ENCODE measurements at places on chromosomes 1 and 21.

DNA sequence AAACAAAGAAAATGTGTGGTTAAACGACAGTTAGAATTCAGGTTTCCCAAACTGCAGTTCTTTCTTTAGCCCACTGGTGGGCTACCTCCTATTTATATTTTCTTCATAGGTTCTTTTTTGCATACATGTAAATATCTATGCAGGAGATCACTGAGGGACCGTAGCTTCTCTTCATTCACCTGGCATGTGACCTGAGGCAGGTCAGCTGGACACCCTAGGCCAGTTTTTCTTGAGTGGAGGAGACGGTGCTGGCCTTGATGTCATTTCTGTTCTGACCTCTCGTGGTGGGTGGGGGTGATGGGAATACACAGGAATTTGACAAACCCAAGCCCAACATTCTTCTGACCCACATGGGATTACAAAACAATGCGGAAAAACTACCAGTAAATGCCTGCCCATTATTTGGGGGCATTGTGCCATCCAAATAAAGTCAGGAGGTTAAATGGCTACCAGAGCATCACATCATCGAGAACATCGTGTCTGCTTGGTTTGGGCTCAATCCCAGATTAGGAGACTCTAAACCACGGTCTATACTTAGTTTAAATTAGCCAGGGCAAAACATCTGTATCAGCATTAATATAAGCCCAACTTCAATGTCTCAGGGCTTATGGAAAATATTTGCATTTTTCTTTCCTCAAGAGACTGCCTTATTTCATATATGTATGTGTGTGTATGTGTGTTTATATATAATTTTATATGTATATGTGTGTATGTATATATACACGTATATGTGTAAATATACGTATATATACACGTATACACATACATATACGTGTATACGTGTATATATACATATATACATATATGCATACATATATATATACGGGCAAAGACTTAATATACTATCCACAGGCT lies 7.4 kb upstream of the IRF2BP2 start:
- no peak for DNase-seq

GRCh38 chr1:24795236-24795635 lies 50.0 kb downstream of the CLIC4 start:
- no peak for DNase-seq

DNA sequence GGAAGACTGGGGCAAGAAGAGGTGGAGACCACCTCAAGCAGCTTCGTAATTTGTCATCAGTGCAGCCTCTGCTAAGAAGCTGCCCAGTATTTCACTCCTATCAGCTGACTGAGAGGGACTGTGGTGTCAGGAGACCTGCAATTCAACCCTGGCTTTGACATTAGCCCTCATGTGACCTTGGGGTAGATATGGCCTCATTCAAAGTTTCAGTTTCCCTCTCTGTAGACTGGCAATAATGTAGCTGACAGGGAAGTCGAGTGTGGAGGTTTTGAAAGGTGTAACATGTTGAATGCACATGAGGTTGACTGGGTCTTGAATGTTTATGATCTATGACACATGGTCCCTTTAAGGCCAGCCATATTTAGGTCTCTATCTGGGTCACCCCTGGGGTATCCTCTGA lies 2.2 kb upstream of the SPRR4 start:
- no peak for DNase-seq

DNA sequence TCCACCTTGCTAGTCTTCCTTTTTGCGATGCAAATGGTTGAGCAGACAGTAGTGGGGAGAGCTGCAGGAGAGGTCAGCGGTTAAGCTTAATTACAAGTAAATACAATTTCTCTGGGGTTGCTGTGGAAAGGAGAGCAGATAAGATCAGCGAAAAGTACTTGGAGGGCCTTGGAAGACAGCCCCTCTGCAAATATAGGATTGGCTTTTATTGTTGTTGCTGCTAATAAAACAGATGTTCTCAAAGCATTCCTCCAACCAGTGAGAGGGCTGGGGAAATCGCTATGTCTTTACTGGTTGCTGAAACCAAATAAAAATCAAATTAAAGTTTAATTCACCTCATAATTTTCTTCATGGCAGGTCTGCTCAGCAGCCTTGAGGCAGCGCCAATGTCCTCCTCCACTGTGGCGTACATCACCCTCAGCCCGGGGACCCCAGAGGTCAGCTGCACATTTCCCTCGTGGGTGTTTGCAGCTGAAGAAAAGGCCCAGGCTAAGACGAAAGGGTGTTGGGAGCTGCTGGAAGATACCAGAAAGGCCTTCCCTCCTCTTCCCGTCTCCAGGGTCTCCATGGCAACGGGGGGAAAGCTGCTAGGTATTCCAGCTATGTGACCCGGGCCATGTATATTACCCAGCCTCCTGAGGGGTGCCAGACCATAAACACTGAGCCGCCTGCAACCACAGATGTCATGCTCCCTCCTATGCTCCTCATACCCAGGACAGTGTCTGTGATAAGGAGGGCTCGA lies 54.6 kb upstream of the POU2F1 start:
- peak; percentile 25 for DNase-seq

DNA sequence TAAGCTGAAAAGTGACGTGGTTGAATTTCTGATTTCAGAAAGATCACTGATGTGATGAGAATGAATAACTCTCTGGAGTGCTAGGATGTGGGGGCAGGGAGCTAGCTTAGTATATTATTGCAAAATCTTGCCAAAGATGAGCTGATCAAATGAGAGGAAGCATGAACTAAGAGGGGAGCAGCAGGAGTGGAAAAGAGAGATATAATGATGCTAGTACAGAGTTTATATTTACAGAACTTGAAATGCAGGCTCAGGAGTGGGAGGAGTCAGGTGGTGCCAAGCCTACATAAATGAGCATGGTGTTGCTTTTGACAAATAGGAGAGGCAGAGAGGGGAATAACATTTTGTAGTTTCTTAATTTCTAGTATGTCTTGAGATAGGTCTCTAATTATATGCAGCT lies 38.1 kb upstream of the NBL1 start:
- DNase-seq: no peak

DNA sequence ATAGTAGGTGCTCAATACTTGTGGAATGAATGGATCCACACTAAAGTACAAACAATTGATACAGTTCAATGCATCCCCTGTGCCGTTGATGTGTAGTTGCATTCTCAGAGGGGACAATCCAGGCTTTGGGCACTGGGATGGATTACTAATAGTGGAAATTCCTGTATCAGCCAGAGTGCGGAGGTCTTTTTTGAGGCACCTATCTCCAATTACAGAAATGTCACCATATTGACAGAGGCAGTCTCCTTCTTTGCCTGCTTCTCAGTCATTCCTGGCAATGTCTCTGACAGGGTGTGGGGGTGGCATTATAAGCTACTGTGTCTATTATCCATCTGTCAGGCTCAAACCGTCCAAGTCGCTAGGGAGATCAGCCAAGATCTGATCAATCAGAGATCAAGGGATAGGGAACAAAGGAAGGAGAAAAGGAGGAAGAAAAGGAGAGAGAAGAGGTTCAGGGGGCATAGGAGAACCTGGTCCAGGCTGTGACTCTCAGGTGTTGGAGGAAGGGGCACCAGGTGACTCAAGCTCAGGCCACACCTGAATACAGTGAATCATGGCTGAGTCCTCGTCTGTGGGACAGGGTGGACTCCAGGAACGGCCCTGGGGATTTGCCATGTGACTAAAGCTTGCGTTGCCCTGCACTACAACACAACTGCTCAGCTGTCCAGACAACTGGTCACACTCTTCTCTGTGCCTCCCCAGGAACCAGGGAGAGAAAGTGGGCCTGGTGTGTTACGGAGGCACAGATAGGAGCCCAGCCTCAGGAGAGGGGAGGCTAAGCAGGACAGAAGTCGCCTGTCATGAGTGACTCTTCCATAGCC lies 3.4 kb upstream of the LAMB3 start:
- no peak for DNase-seq

GRCh38 chr1:228045871-228046270 lies 36.6 kb upstream of the ARF1 start:
- DNase-seq: no peak

DNA sequence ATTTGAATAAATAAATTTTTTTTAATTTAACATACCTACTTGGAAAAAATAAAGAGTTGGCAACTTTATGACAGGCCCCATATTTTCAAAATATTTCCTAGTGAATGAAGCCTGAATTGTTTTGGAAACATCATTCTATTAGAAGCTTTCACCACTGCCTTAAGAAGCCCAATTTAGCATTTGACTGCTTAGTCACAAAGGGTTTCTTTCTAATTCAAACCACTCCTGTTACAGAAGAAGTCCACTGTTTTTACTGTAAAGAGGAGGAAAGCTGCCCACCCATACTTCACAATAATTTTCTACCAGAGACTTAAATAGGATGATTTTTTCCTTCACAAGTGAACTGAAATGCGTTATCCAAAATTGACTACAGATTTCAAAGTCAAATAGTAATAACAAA lies 534.6 kb upstream of the PTBP2 start:
- DNase-seq: no peak

DNA sequence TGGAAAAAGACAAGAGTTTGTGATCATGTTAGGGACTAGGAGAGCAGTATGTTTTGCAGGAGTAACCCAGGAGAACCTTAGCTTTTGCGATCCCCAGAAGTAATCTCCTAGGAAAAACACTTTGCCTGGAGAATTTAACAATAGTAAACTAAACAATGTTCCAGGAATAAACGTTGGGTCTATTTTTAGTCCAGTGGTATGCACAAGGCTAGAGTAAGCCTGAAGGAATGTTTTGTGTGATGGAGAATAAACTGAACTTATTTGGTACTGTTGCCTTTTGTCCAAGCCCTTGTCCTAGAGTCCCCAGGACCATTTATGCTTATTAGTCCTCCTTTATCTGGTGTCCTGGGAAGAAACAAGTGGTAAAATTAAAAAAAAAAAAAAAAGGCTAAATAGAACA lies 28.7 kb upstream of the RGS5 start:
- DNase-seq: no peak

- DNase-seq: no peak
These were observed 15.1 kb downstream of the THEMIS2 start for GRCh38 chr1:27887215-27888021.

DNA sequence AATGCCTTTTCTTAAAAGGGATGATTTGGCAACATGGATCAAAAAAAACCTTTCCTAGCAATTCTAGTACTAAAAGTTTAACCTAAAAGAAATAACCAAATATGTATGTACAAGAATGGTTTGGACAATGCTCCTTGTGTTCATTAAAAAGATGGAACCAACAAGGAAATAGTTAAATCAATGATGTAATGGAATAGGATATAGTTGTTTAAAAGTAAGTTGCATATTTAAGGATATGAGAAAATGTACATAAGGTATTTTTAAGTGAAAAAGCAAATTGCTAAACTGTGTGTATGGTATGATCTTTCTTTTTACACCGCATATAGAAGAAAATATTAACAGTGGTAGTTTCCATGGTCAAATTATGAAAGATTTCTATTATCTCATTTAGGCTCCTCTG lies 12.1 kb downstream of the SLC30A10 start:
- DNase-seq: no peak

GRCh38 chr1:43802356-43802980 lies 95.1 kb downstream of the ST3GAL3 start:
- DNase-seq: no peak

DNA sequence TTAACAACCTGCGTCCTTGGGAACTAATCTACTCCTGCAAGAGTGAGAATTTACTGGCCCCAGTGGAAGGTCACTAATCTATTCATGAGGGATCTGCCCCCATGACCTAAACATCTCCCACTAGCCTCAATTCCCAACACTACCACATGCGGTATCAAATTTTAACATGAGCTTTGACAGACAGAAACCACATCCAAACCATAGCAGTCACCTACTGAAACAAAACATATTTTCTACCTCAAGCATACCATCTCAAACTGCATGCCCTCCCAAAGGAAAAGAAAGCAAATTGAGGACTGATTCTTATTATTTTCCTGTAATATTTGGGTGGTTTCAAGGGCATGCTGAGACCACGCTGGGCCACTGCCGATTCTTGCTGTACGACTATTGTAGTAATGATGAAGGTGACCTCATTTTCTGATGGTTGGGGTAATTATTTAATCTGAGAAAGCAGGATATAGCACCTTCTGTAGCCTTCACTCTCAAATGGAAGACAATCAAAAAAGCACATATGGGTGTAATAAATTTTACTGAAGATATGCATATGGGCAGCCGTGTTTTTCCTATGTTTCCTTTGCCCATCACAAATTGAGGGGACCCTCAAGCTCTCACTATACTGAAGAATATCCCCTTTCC lies 13.2 kb upstream of the GBP5 start:
- DNase-seq: no peak

- peak; percentile 84 for DNase-seq
These were observed at the start of gene HPDL for GRCh38 chr1:45326627-45327623. HPDL (plus strand) TSS chr1:45326895; CDS start chr1:45327149, 254 bp downstream.

- no peak for DNase-seq
These were observed 319.8 kb upstream of the C1orf174 start for GRCh38 chr1:4219826-4220225.
